GM23338 (cell line): ENCODE measurements at places on chromosomes 3 and 15. TPM values are rescaled to one million over a fixed set of nuclear protein-coding genes. Genes with fewer than 3 reads are reported as not detected.

Gene PLCB2
- total RNA-seq = 8.5 and 13.8 TPM in 2 replicates

DNA sequence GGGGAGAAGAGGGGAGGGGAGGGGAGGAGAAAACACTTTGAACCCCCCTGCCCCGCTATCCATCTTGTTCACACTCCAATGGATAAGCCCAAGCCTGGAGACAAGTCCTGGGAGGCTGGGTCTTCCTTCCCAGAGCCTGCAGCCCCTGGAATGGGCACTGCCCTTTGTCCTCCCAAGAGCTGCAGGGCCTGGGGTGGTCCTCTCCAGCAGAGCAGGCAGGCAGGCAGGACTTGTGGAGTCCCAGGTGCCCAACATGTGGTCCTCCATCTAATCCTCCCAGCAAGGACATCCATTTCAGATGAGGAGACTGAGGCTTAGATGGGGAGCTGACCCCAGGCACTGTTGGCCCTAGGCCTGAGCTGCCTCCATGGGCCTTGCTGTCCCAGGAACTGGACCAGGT lies 10.4 kb upstream of the MESP2 start:
- DNase-seq = no peak

DNA sequence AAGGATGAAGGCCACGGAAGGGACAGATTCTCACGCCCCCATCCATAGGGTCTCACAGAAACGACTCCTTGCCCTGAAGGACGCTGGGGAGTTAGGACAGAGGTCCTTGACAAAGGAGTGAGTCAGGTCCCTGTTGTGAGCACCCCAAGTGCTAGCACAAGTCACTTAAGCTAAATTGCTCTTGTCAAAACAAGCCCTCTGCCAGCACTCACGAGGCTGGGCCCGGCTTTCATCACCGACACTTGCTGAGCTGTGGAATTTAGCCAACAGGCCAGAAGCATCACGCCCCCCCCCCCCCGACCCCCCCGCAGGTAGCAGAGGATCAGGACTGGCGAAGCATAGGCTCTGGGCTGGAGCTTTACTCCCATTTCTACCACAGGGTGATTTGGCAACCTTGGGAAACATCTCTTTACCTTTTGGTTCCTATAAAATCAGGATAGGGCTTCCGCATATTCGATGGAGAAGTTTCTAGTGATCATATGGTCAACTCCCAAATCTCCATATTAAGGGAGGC lies 75.4 kb downstream of the ADCY5 start:
- no peak for DNase-seq

DNA sequence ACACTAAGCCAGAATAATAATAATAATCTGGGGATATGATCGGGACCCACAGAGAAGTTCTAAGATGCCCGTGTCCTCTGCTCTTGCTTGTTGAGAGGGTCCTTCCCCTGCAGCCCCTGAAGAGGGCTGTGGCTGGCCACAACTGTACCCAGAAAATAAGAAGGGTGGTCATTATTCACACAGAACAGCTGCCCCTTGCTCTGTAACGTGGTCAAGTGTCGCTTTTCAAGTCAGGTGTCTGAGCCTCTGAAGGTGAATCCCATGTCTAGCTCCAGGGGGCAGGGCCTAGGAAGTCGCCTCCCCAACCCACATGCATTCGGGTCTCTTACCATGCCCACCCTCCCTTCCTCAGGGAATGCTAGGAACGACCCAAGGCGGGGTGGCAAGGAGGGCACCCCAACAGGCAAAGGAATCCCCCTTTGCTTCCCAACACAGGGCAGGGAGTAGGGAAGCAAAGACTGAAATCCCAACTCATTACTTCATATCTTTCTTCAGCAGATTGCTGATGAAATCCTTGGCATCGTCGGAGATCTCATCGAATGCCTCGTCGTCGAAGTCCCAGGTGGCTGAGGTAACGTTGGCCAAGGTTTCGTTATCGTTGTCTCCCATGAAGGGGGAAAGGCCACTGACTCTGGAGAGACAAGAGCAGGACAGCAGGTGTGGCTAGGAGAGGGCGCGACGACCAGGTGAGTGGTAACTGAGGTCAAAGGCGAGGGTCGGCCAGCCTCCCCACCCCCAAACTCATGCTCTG lies 44.3 kb upstream of the HACD2 start:
- DNase-seq = no peak

Gene GASK1A
- 11.1 and 16.2 TPM in 2 replicates for total RNA-seq

Gene CCDC54
- total RNA-seq = not detected in 2 replicates

DNA sequence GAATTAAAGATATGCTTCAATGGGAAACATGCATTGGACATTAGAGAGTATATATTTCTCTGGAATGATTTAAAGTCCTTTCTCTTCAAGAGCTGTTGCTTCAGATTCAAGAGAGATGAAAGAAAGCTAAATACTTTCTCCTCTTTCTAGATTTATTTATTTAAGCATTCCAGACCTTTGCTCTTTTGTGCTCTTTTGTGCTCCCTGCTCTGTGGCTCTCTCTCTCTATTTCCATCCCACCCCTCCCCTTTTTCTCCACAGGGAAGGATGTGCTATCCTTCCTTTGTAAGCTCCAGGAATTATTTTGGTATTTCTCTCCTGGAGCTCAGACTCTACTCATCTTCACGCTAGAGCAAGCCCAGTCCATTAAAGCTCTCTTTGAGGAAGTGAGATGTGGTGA lies 871.9 kb upstream of the GBE1 start:
- peak; percentile 62 for DNase-seq

Gene VIPR1
- total RNA-seq = 13.9 and 19.3 TPM in 2 replicates

DNA sequence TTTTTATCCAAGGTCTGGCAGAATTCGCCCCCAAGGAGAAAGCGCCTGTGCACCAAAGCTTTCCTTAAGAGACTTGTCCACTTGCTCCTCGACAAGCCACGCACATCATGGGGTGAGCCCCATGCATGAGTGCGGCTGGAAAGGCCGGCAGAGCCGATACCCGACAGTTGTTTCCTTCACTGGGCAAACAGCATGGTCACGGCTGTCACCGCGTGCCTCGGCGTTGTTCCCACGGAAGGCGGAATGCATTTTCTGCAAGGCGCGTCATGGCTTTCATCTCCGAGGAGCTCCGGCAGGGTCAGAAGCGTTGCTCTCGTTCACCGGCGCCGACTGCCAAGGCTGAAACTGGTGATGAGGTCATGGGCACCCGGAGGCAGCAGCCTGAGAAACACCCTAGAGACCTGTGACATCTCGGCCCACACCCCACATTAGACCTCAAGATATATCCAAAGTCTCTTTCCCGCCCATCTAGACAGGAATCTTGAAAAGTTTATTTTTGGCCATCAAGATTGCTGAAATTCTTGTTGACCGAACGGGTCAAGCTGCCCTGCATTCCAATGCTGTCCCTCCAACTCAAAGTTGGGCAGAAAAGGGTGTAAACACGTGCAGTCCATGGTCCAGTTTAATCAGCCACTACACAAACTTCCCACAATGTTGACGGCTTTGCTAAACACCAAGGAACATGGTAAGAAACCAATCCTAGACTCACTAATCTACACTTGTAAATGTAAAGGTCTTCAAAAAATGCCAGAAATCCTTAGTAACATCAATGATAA lies 604 bp upstream of the TJP1 start:
- DNase-seq = peak; percentile 70

- DNase-seq = peak; percentile 6
Measured at GRCh38 chr3:75218577-75218976, 445.6 kb upstream of the FRG2C start.

GRCh38 chr3:42092006-42092405 lies 849 bp downstream of the TRAK1 start:
- no peak for DNase-seq

Gene HACD2
- 29.9 and 31.5 TPM in 2 replicates for total RNA-seq

- peak; percentile 80 for DNase-seq
Measured at GRCh38 chr3:50675179-50676030, 678 bp downstream of the DOCK3 start.

DNA sequence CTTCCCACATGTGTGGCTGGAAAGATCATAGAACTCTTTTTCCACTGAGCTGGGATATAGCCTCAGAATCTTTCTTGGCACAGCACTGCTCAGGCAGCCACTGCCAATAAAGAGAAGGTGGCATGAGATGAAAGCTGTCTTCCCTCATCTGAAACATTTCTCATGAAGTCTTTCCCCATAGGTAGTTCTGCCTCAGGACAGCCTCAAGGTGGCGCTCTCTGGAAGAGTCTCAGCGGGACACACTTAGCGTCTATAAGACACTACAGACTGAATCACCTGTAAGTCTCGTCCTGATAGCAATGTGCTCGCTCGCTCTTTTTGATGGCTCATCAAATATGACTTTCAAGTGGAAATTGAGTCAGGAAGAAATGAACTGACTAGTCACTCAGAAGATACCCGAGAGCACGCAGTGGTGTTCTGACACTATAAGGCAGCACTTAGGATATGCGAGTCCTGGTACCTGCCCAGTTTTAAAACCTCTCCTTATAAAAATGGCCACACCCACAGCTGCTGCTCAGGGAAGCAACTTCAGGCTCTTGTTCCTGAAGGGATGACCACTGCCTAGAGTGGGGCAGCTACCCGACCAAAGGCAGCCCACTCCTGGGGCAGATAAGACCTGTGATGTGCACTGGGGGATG lies 269.5 kb downstream of the SUCLG2 start:
- DNase-seq = peak; percentile 83

DNA sequence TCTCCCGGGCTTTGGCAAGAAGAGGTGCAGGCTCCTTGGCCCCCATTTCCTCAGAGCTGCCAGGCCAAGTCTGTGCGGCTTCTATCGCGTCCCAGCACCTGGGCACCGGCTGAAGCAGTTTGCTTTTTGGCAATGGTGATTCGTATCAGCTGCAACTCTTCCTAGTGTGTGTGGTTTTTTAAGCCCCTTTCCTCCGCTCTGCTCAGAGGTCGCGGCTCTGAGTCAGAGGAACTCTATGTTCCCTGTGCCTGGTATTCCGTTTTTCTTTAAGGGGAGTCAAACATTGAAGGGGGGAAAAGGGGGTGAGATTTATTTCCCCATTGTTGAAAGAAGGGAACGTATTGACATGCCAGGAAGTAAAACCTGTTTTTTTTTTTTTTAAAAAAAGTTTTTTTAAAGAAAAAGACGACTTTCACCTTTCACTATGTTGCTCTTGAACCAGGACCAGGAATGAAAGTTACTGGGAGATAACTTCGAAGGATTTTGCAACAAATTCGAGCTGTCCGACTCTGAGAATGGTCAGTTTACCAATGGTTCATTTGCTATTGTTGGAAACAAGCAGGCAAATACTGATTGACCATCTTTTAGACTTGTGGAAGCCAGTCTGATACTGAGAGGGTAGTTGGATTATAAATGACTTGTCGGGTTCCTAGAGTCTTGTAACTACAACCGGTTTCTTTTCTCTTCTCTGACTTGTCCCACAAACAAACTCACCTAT lies 1.1 kb downstream of the ARMC8 start:
- no peak for DNase-seq

Gene PRICKLE2
- total RNA-seq = 12.0 and 12.5 TPM in 2 replicates

GRCh38 chr3:5192571-5193365 lies 5.3 kb downstream of the EDEM1 start:
- DNase-seq = no peak

DNA sequence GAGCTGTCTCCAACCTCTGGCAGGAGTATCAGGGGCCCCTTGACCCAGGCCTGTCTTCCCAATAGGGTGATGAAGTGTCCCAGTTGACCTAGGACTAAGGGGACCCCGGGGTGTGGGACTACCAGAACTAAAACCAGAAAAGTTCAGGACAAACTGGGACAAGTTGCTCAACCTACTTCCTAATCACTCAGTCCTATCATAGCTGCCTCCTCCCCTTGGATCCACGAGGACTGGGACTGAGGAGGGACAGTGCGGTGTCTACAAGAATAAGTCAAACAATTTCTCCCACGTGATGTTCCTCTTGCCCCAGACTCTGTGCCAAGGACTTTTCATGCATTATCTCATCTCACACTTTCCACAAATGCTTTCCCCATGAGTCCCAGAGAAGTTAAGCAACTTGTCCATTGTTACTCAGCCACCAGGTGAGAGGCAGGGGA lies 49.4 kb upstream of the SLCO2A1 start:
- no peak for DNase-seq

DNA sequence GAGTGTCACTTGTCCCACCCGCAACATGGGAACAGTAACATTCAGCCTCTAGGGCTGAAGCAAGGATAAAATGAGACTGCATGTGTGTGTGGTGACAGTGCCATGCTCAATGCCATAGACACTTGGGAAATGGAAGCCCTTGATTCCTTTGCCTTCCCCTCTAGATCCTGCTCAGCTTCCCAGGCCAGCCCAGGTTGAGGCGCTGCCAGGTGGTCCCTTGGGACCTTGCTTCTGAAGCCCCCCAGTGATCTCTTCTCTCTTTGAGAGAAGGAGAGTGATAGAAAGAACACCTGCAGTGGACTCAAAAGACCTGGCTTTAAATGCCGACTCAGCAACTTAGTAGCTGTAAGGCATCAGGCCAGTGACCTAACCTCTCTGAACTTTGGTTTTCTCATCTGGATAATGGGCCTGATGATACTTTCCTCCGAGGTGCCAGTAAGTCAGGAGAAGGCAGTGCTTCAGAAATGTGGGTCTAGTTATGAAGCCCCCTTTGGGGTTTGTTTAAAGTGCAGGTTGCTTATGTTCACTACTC lies 144.5 kb downstream of the RPLP1 start:
- no peak for DNase-seq

GRCh38 chr15:95024351-95024750 lies 793.0 kb downstream of the MCTP2 start:
- DNase-seq = peak; percentile 86

Gene UROC1
- not detected in 2 replicates for total RNA-seq

DNA sequence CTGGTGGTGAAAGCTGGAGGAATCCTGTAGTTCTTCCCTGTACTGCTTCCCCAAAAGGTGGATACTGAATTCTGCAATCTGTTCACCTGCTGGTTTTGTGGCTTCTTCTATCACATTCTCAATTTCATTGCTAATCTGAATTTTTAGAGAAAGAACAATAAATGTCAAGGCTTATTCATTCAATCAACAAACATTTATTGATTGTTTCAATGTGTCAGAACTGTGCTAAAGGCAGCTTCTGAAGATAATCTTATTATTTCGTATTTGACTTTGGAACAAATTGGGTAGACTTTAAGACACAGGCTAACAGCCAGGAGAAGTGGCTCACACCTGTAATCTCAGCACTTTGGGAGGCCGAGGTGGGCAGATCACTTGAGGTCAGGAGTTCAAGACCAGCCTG lies 46.8 kb downstream of the IMPG2 start:
- DNase-seq = no peak

- DNase-seq = no peak
Measured at GRCh38 chr3:56693750-56694149, 10.7 kb upstream of the TASOR start.

Gene PATL2
- total RNA-seq = 0.35 TPM in 1 of 2 replicates, not detected in the other

- DNase-seq = no peak
Measured at GRCh38 chr3:30578479-30578878, 27.9 kb upstream of the TGFBR2 start.

DNA sequence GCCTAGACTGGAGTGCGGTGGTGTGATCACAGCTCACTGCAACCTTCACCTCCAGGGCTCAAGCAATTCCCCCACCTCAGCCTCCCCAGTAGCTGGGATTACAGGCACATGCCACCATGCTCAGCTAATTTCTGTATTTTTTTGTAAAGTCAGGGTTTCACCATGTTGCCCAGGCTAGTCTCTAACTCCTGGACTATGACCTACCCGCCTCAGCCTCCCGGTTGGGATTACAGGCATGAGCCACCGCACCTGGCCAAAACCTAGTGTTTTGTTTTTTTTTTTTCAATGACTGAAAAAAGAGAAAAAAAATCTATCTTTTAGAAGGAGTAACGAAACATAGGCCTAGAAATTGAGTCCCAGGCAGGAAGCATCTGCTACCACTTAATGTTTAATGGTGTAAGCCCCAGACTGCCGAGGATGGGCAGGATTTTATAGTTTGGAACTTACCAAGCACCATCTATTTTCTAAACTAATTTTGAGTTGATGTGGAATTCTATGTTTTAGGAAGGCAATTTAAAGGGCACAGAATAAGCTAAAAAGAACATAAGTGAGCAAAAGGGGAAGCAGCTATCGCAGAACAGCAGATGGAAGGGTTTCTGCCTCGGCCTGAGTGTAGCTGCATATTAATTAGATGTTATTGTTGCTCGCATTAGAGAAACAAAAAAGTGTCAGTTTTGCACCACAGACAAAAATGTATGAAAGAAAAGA lies 24.2 kb upstream of the CA12 start:
- no peak for DNase-seq
